ENCODE measurements at places on chromosomes 6 and 20. TPM values are rescaled to one million over a fixed set of nuclear protein-coding genes. Genes with fewer than 3 reads are reported as not detected.

DNA sequence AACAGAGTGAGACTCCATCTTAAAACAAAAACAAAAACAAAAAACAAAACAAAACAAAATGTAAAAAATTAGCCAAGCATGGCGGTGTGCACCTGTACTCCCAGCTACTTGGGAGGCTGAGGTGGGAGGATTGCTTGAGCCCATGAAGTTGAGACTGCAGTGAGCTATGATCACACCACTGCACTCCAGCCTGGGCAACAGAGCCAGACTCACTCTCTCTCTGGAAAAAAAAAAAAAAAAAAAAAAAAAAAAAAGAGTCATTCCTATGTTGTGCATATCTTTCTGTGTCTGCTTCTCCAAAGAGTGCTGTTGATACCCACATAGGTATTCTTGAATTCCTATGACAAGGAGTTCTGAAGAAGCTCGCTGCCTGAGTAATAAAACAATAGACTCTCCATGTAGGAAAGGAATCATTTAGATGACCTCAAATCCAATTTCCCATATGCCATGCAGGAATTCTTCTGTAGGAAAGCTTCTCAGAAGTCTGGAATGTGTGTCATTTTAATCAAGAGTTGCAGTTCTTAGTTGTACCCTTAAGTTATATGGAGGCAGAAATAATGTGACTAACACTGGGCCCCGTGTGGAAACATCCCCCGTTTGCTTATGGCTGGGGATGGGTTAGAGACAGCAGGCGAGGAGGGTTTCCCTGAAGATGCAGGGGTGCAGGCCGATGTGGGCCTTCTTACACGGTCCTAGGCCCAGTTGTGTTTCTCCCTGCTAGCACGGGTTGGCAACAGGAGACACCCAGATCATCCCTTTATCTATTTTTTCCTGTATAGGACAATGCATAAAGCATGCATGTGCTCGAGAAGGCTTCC lies 79.4 kb downstream of the ZDHHC14 start:
- DNase-seq: no peak

DNA sequence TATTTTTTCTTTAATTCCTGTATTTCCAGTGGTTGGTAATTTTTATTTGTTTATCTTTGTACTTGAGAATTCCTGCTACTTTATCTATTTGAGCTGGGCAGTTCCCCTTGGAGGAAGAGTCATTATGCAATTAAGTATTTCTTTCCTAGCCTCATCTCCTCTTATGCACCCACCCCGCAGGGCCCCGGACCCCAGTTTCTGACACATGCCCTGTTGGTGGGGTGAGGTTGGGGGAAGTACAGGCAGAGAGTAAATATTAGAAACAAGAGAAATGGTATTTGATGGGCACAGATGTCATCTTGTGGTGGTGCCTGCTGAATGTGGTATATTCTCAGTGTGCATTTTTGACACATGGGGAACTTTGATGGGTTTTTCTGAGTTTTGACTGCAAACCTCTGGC lies 602.7 kb upstream of the NOX3 start:
- no peak for DNase-seq

DNA sequence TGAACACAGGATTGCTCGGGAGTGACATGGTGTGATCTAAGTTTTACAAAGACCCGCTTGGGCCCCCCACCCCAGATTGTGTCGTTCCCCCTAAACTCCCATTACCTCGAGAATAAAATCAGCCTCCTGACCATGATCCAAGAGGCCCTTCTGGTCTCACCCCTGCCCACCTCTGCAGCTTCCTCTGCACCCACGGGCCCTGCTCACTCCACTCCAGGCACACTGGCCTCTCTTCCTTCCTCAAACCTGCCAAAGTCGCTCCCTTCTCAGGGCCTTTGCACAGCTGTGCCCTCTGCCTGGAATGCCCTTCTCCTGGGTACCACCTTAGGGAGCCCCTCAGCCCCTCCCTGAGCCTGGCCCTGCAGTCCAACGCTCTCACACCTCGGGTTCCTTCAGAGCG lies 17.9 kb downstream of the TGM2 start:
- DNase-seq: no peak

DNA sequence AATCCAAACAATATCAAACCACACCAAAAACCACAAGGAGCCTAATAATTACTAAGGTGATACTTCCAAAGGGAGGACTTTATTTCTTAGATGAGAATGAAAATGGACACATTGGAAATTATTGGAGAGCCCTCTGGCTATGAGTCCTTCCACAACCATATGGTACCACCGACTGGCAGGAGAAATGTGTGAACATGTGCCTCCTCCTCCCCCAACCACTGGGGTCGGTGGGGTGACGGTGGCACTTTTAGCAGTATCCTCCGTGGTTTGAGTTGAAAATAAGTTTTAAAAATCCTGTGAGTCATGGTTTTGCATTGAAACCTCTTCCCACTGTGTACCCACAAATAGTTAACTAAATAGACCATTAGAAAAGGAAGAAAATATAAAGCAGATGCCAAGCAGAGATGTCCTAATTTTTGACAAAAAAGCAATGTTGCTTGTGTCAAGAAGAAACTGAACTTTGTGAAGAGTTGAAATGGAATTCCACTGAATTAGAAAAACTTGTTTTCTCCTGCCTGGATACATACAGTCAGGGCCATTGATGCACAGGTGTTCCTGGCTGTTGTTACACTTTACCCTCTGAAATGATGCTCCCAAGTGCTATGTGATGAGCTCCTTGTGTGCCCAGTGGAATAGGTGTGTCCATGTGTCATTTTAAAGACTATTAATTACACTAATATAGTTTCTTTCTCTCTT lies 3.2 kb downstream of the EDN1 start:
- no peak for DNase-seq

DNA sequence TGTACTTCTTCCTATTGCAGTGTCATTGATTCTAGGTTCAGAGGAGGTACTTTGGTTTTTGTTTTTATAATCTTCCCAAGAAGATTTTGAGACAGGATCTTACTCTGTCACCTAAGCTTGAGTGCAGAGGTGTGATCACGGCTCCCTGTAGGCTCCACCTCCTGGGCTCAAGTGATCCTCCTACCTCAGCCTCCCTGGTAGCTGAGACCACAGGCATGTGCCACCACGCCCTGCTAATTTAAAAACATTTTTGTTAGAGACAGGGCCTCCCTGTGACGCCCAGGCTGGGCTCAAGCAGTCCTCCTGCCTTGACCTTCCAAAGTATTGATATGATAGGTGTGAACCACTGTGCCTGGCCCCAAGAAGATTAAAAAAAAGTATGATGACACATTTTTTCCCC lies 3.4 kb upstream of the SLC17A5 start:
- peak; percentile 27 for DNase-seq

DNA sequence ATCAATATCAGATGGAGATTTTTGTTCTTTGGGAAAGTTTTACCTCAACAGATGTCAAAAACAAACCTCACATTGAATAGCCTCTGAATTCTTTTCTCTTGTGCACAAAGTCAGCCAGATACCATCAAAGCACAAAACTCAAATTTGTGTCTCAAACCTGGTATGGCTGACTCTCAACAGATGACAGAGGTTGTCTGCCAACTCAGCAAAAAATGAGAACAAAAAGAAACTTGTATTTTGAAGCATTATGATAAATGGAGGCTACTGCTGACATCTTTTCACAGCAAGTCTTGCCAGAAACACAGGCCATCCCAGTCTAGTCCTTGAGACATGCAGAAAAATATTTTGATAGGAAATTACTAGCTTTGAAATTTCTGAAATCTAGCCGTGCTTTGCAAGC lies 79.8 kb downstream of the KIF16B start:
- no peak for DNase-seq

GRCh38 chr6:155219858-155220301 lies 43.9 kb upstream of the CLDN20 start:
- no peak for DNase-seq

GRCh38 chr20:36573798-36574365 lies 485 bp downstream of the TGIF2 start:
- peak; percentile 38 for DNase-seq

- no peak for DNase-seq
Observed at GRCh38 chr6:148648754-148649453, 97.9 kb upstream of the UST start.

- DNase-seq: peak; percentile 56
Observed at GRCh38 chr20:3239026-3239866, at the start of gene SLC4A11. SLC4A11 (minus strand) TSS chr20:3239190; CDS start chr20:3239137, 53 bp downstream.

- no peak for DNase-seq
Observed at GRCh38 chr6:36862164-36862847, 12.3 kb downstream of the PPIL1 start.

- no peak for DNase-seq
Observed at GRCh38 chr6:97939440-97940168, 656.6 kb upstream of the MMS22L start.

ZBP1 gene
- total RNA-seq: 11.7 TPM

SLC22A2 gene
- not detected for total RNA-seq

TMX4 gene
- 24.9 TPM for total RNA-seq

CDH4 gene
- 0.13 TPM for total RNA-seq

MACROD2 gene
- 0.08 TPM for total RNA-seq

RIN2 gene
- not detected for total RNA-seq

All from activated CD8-positive, alpha-beta T cell treated with anti-CD3 and anti-CD28 coated beads, Interleukin-2, amount 10 ng/mL, durations not matched to agents 7 days and 5 days (primary cell).